H1 (cell line): ENCODE measurements at places on chromosomes 7 and 10. TPM values are rescaled to one million over a fixed set of nuclear protein-coding genes. Genes with fewer than 3 reads are reported as not detected.

- H3K4me3 ChIP-seq, result no peak overlapping the region
- H3K4me1 ChIP-seq, result peaks cover 12% of the 10 kb centered on the region
- H3K36me3 ChIP-seq, result peaks cover 21% of the 10 kb centered on the region
- H3K27ac ChIP-seq, result no peak overlapping the region
These were observed 18.4 kb downstream of the ZNF775 start for GRCh38 chr7:150397346-150398107.

The ENO4 gene
- total RNA-seq, result 0.21 TPM in 1 of 2 replicates, not detected in the other

DNA sequence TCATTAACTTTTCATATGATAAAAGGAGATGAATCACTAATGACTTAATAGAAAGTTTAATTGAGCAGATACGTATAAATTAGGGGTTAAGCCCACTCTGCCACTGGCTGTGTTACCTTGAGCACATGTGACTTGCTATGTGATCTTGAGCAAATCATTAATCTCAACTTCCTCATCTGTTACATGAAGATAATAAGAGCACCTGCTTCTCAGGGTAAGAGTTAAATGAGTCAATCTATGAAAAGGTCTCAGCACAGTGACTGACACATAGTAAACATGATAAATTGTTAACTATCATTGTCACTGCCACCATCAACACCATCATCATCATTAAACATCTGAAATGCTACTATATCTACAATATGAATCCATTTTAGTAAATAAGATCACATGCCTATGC is 110.8 kb downstream of the TPK1 start:
- DNase-seq, result no peak
- H3K4me1 ChIP-seq, result peaks cover 2% of the 10 kb centered on the region; the same call in 1 of the 2 replicates
- H3K4me3 ChIP-seq, result no peak overlapping the region
- H3K27ac ChIP-seq, result no peak overlapping the region

DNA sequence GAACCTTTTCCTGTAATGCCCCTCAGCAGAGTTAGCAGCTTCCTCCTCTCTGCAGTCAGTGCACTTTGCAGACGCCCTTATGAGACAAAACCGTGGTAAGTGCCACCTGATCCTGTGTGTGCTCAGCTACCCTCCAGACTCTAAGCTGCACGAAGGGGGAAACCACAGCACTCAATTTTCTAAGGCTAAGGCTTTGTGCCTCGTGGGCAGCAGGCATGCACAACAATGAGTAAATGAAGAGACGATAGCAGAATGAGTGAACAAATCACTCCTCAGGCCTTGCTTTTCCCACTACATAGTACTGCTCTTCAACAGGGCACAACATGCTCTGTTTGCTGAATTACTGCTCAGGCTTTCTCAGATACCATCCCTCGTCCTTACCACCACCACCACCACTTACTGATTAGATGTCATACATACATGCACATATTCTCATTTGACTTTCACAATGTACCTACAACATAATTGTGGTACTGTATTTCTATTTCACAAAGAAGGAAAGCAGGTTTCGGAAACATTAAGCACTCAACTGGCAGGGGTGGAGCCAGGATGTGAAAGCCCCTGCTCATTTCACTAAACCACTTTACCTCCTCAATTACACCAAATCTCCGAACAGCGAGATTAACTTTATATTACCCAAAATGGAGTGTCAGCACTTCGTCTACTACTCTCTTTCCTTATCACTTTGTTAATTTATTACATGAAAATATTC is 85.4 kb downstream of the ICA1 start:
- DNase-seq, result no peak
- peaks cover 12% of the 10 kb centered on the region for H3K4me1 ChIP-seq
- H3K4me3 ChIP-seq, result no peak overlapping the region

- H3K27ac ChIP-seq, result no peak overlapping the region
- H3K27me3 ChIP-seq, result no peaks in the 10 kb centered on the region
- no peaks in the 10 kb centered on the region for H3K4me1 ChIP-seq
- H3K4me3 ChIP-seq, result no peak overlapping the region
These were observed 321.8 kb downstream of the ZNF248 start for GRCh38 chr10:37535459-37536246.

The OR6B1 gene
- not detected in 2 replicates for total RNA-seq

The UTF1 gene
- 21.7 and 21.8 TPM in 2 replicates for total RNA-seq

DNA sequence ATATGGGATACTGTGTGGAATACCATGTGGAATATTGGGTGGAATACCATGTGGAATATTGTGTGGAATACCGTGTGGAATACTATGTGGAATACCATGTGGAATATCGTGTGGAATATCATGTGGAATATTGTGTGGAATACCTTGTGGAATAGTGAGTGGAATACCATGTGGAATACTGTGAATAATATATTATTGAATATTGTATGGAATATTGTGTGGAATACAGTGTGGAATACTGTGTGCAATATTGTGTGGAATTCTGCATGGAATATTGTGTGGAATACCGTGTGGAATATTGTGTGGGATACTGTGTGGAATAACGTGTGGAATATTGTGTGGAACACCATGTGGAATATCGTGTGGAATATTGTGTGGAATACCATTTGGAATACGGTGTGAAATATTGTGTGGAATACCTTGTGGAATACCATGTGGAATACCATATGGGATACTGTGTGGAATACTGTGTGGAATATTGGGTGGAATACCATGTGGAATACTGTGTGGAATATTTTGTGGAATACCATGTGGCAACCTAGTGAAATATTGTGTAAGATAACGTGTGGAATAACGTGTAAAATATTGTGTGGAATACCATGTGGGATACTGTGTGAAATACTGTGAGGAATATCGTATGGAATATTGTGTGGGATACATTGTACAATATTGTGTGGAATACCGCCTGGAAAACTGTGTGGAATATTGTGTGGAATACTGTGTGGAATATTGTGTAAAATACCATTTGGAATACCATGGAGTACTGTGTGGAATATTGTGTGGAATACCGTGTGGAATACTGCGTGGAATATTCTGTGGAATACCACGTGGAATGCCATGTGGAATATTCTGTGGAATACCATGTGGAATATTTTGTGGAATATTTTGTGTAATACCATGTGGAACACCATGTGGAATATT is 133.9 kb upstream of the CHST15 start:
- no peak overlapping the region for H3K4me3 ChIP-seq
- H3K27ac ChIP-seq, result no peak overlapping the region
- H3K4me1 ChIP-seq, result 0 out of 2 replicates have a peak, but pooled peaks cover 4% of the 10 kb centered on the region
- no peaks in the 10 kb centered on the region; the same call in 1 of the 2 replicates for H3K36me3 ChIP-seq
- DNase-seq, result no peak

- no peaks in the 10 kb centered on the region for H3K36me3 ChIP-seq
- H3K27me3 ChIP-seq, result peaks cover 24% of the 10 kb centered on the region
- H3K4me1 ChIP-seq, result no peaks in the 10 kb centered on the region
- no peak for DNase-seq
- no peak overlapping the region for H3K4me3 ChIP-seq
These were observed 12.7 kb downstream of the HHEX start for GRCh38 chr10:92702301-92702916.

DNA sequence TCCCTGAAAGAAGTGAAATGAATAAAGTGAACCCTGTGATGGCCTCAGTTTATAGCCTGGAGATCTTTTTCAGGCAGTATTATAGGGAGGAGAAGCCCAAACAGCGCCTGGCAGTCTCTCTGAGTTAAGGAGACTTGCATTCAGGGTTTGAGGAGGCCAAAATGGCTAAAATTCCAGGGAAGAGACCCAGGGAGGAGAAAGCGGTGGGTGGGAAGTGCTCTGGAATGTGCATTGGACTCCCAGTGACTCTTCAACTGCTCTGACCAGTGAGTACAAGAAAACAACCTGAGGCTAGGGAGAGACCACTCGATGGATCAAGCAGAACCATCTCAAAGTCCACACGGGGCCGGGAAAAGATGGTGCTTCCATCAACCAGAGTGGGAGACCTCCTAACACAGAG is 35.3 kb upstream of the EPHB6 start:
- no peaks in the 10 kb centered on the region for H3K36me3 ChIP-seq
- H3K27ac ChIP-seq, result no peak overlapping the region
- H3K4me1 ChIP-seq, result no peaks in the 10 kb centered on the region
- DNase-seq, result no peak

- peak within 1 kb of the TSS; percentile 78 for H3K4me3 ChIP-seq
- H3K4me1 ChIP-seq, result peaks cover 3% of the 10 kb centered on the region; the same call in 1 of the 2 replicates
- H3K27me3 ChIP-seq, result no peaks in the 10 kb centered on the region
- peak within 1 kb of the TSS; percentile 63; the same call in 1 of the 2 replicates for H3K27ac ChIP-seq
- H3K36me3 ChIP-seq, result no peaks in the 10 kb centered on the region
These were observed at the start of gene CALD1 for GRCh38 chr7:134778941-134779740. Gene CALD1, plus strand, starts transcription at chr7:134779634. Its CDS starts 88,100 bp downstream, at chr7:134867734.

GRCh38 chr7:104873401-104873800 is 140.6 kb upstream of the KMT2E start:
- H3K36me3 ChIP-seq, result no peaks in the 10 kb centered on the region
- no peak overlapping the region for H3K27ac ChIP-seq
- no peaks in the 10 kb centered on the region for H3K27me3 ChIP-seq
- no peaks in the 10 kb centered on the region for H3K4me1 ChIP-seq

- DNase-seq, result no peak
- H3K4me3 ChIP-seq, result no peak overlapping the region
- no peaks in the 10 kb centered on the region for H3K36me3 ChIP-seq
- no peak overlapping the region for H3K27ac ChIP-seq
- H3K27me3 ChIP-seq, result no peaks in the 10 kb centered on the region
- H3K4me1 ChIP-seq, result no peaks in the 10 kb centered on the region
These were observed 221.6 kb downstream of the DGKI start for GRCh38 chr7:137625197-137625596.

The CDK14 gene
- 47.3 and 48.8 TPM in 2 replicates for total RNA-seq

DNA sequence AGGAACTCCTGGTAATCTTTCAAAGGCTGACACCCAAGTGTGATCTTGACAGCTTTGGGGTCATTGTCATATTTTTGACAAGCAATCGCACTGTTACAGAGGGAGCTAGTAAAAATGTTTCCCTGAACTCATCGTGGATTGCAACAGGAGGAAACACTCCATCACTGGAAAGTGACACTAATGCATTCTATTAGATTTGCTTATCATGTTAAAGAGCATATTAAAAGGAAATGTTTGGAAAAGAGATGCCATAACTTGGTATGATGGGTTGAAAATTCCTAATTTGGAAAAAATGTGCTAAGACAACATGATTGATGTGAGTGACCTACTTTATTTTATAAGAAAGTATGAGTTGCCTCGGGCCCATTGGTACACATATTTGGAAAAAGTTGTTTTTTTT is 22.7 kb upstream of the EMX2 start:
- H3K4me3 ChIP-seq, result no peak overlapping the region
- no peaks in the 10 kb centered on the region; the same call in 1 of the 2 replicates for H3K27me3 ChIP-seq
- no peak overlapping the region for H3K27ac ChIP-seq

The AKR1C8 gene
- not detected in 2 replicates for total RNA-seq

- no peaks in the 10 kb centered on the region for H3K4me1 ChIP-seq
- no peak for DNase-seq
- no peaks in the 10 kb centered on the region for H3K27me3 ChIP-seq
- no peak overlapping the region for H3K27ac ChIP-seq
- H3K4me3 ChIP-seq, result no peak overlapping the region
These were observed 8.4 kb downstream of the C10orf105 start for GRCh38 chr10:71711052-71711623.

DNA sequence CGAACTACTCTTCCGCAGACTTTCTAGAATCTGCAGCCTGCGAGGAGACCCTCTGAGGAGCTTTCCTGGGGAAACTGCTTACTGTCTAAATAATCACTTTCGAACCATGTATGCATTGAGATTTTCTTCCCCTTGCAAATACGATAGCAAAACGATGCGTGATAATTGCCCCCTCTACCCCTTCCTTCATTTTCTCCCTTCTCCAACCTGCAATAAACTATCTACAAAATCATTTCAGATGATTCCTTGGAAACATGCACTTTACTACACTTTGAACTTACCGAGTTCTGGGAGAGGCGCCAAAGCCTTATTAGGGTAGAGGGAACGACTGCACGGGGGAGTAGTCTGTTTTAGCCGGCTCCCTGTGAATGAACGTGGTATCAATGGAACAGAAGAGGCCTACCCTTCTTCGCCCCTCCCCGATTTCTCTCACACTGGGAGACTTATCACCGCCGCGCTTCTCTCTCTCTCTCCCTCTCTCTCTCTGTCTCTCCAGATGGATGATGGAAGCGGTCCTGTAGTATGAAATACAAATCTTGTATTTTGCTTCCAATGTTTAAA is at the start of gene FGFBP3:
TSS of gene FGFBP3 (minus strand) at position 370 of the 561 bp plus-strand sequence. CDS start 517 bp downstream, outside the sequence.
- no peaks in the 10 kb centered on the region for H3K27me3 ChIP-seq
- DNase-seq, result no peak
- 0 out of 2 replicates have a peak, but pooled peaks cover 6% of the 10 kb centered on the region for H3K36me3 ChIP-seq
- peak within 1 kb of the TSS; percentile 69 for H3K4me3 ChIP-seq
- peak within 1 kb of the TSS; percentile 64; the same call in 1 of the 2 replicates for H3K27ac ChIP-seq

- no peak overlapping the region for H3K4me3 ChIP-seq
- H3K27ac ChIP-seq, result no peak overlapping the region
- no peak for DNase-seq
- no peaks in the 10 kb centered on the region for H3K27me3 ChIP-seq
These were observed 164.0 kb downstream of the FANK1 start for GRCh38 chr10:126060261-126060931.

DNA sequence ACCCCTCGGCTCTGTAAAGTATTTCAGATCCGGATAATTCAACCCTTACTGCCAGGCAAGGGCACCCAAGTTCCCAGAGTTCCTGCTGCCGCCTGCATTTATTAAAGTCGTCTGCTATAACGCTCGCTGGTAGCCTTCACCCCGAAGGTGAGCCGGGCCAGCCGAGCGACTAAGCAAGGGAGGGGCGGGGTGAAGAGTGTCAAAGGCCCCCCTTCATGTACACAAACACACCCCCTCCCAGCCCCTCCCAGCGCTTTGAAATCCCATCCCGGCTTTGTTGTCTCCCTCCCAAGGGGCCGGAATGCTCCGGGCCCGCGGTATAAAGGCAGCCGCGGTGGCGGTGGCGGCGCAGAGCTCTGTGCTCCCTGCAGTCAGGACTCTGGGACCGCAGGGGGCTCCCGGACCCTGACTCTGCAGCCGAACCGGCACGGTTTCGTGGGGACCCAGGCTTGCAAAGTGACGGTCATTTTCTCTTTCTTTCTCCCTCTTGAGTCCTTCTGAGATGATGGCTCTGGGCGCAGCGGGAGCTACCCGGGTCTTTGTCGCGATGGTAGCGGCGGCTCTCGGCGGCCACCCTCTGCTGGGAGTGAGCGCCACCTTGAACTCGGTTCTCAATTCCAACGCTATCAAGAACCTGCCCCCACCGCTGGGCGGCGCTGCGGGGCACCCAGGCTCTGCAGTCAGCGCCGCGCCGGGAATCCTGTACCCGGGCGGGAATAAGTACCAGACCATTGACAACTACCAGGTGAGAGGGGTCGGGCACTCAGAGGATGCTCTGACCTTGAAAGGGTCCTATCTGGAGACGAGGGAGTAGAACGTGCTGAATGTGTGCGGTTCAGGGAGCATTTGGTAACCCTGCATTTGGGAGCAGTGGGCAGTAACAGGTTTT is at the start of gene DKK1:
TSS of gene DKK1 (plus strand) at position 349 of the 889 bp plus-strand sequence. CDS start at position 503, 154 bp downstream.
- peaks cover 57% of the 10 kb centered on the region for H3K27me3 ChIP-seq
- no peaks in the 10 kb centered on the region for H3K36me3 ChIP-seq
- no peak within 1 kb of the TSS for H3K27ac ChIP-seq
- H3K4me1 ChIP-seq, result peaks cover 4% of the 10 kb centered on the region

The FOXP2 gene
- total RNA-seq, result 0.10 and 0.43 TPM in 2 replicates

The EN2 gene
- not detected in 2 replicates for total RNA-seq

- no peak overlapping the region for H3K27ac ChIP-seq
- no peaks in the 10 kb centered on the region for H3K27me3 ChIP-seq
- no peak overlapping the region for H3K4me3 ChIP-seq
- DNase-seq, result no peak
These were observed 244.2 kb downstream of the IPMK start for GRCh38 chr10:58023341-58024073.

- H3K36me3 ChIP-seq, result no peaks in the 10 kb centered on the region
- no peak overlapping the region for H3K4me3 ChIP-seq
- DNase-seq, result no peak
- H3K27me3 ChIP-seq, result no peaks in the 10 kb centered on the region
- H3K27ac ChIP-seq, result no peak overlapping the region
These were observed 493.1 kb downstream of the PLXNA4 start for GRCh38 chr7:132083126-132083525.

The ADARB2 gene
- total RNA-seq, result 2.7 and 2.8 TPM in 2 replicates
